ENCODE measurements at places on chromosomes 6 and 20. TPM values are rescaled to one million over a fixed set of nuclear protein-coding genes. Genes with fewer than 3 reads are reported as not detected.

AGER gene
- total RNA-seq: 1,264 TPM

GRCh38 chr6:36694616-36695015, 3.0 kb upstream of the RAB44 start:
- H3K36me3 ChIP-seq: no peaks in the 10 kb centered on the region
- H3K4me3 ChIP-seq: no peak overlapping the region
- peaks cover 12% of the 10 kb centered on the region for H3K4me1 ChIP-seq
- H3K27me3 ChIP-seq: no peaks in the 10 kb centered on the region
- no peak overlapping the region for H3K27ac ChIP-seq
- DNase-seq: no peak

DNA sequence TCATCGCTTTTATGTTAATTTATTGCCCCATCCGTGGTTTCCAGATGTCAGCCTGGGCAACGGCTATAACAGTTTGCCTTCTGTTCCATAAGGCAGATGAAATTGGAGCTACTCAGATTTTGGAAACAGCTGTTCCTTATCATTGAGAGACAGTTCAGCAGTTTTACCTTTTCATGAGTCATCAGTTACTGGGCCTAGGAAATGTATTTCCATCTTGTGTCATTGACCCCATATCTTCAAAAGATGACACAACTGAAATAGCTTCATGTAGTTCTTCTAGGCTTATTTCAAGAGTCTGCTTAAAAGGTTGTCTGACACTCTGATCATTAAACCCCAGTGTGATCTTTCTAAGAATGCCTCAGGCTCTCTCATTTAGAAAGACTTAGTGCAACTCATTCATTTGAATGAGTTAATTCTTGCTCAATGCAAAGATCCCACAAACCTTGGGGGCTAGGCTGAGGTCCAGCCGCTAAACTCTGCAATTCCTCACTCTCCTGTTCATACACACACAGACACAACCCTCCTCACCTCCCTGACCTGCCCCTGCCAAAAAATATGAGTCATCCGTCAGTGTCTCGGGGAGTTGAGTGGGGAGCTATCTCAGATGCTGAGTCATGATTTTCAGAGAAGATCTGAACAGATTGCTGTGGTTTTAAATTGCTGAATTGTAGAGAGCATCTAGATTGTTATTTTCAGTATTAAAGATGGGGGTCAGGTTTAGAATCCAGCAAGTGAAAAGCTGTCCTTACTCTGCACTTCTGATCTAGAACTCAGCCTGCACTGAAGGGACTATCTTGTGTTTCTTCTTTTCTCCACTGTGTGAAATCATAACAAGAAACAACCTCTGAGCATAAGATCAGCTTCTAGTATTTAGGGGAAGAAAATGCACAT, 61.8 kb downstream of the RPP40 start:
- H3K4me3 ChIP-seq: no peak overlapping the region
- H3K4me1 ChIP-seq: peaks cover 14% of the 10 kb centered on the region
- no peaks in the 10 kb centered on the region for H3K27me3 ChIP-seq
- peaks cover 21% of the 10 kb centered on the region for H3K36me3 ChIP-seq
- peak; percentile 45 for DNase-seq

GRCh38 chr20:43188234-43188653, 1.5 kb downstream of the PTPRT start:
- H3K27ac ChIP-seq: no peak overlapping the region
- no peak for DNase-seq
- H3K4me3 ChIP-seq: no peak overlapping the region
- H3K27me3 ChIP-seq: no peaks in the 10 kb centered on the region

DNA sequence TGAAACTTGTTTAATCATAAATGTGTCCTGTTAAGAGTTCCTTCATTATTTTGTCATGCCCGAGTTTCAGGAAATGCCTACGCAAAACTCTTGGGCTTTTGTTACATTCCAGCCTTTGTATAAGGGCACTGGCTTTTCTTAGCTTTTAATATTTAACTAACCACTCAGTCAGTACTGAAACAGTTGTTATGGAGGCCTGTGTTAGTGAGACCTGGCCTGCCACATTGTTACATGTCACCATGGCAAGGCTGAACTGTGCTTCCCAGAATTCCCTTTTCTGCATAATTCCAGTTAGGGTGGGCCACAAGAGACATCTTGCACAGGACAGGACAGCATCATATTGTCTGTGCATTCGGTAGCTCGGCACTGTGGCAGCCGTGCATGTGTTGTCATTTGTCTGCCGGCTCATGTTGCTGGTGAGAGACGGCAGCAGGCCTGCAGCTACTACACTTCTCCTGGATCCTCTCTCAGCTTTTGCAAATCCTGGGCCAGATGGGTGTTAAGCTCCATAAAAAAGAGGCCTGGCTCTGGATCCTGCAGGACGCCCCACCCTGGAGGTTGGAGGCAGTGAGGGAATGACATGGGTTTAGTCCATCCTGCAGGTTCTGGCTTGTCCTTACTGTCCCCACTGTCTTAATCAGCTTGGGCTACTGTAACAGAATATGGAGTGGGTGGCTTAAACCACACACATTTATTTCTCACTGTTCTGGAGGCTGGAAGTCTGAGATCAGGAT, 128.8 kb upstream of the DTNBP1 start:
- H3K36me3 ChIP-seq: no peaks in the 10 kb centered on the region
- peak; percentile 31 for DNase-seq
- H3K4me3 ChIP-seq: no peak overlapping the region
- H3K4me1 ChIP-seq: peaks cover 4% of the 10 kb centered on the region

FOXS1 gene
- 0.91 TPM for total RNA-seq

PDYN gene
- not detected for total RNA-seq

- H3K4me1 ChIP-seq: no peaks in the 10 kb centered on the region
- no peaks in the 10 kb centered on the region for H3K36me3 ChIP-seq
- no peak overlapping the region for H3K4me3 ChIP-seq
- no peaks in the 10 kb centered on the region for H3K27me3 ChIP-seq
- H3K27ac ChIP-seq: no peak overlapping the region
Measured at GRCh38 chr6:48069280-48069679, 41.7 kb downstream of the PTCHD4 start.

SMIM26 gene
- total RNA-seq: 14.7 TPM

DNA sequence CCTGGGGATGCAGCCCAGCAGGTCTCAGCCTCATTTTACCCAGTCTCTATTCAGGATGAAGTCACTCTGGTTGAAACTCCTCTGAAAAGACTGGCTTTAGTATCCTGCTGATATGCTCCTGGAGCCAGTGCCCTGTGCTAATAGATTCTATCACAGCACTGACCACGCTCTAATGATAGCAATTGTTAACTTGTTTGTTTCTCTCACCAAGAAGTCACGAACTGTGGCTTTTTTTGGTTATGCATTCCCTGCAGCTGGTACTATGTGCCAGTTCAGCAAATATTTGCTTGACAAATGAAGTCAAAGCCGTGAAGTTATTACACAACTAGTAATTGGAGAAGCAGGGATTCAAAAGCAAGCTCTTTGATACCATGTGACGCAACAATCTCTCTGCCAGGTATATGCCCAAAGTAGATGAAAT, 754.6 kb downstream of the KIF16B start:
- H3K27ac ChIP-seq: no peak overlapping the region
- no peak overlapping the region for H3K4me3 ChIP-seq
- H3K36me3 ChIP-seq: no peaks in the 10 kb centered on the region
- DNase-seq: no peak
- H3K27me3 ChIP-seq: no peaks in the 10 kb centered on the region

SGK2 gene
- total RNA-seq: 1.2 TPM

SYS1 gene
- 31.0 TPM for total RNA-seq

- H3K4me1 ChIP-seq: peaks cover 3% of the 10 kb centered on the region
- no peak overlapping the region for H3K4me3 ChIP-seq
- H3K27ac ChIP-seq: no peak overlapping the region
- no peak for DNase-seq
Measured at GRCh38 chr20:18004384-18005031, 35.7 kb downstream of the MGME1 start.

DNA sequence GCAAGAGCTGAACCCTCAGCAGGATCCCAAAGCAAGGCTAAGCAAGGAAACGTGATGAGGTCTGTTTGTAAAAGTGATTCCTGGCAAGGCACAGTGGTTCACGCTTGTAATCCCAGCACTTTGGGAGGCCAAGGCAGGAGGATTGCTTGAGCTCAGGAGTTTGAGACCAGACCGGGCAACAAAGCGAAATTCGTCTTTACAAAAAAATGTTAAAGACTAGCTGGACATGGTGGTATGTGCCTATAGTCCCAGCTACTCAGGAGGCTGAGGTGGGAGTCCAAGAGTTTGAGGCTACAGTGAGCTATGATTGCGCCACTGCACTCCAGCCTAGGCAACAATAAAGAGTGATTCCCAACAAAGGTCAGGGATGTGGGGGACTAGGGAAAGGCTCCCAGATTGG, 4.1 kb upstream of the XKR7 start:
- no peak overlapping the region for H3K4me3 ChIP-seq
- no peak for DNase-seq
- H3K27me3 ChIP-seq: no peaks in the 10 kb centered on the region
- H3K36me3 ChIP-seq: no peaks in the 10 kb centered on the region
- H3K27ac ChIP-seq: no peak overlapping the region

TEAD3 gene
- 28.2 TPM for total RNA-seq

DNA sequence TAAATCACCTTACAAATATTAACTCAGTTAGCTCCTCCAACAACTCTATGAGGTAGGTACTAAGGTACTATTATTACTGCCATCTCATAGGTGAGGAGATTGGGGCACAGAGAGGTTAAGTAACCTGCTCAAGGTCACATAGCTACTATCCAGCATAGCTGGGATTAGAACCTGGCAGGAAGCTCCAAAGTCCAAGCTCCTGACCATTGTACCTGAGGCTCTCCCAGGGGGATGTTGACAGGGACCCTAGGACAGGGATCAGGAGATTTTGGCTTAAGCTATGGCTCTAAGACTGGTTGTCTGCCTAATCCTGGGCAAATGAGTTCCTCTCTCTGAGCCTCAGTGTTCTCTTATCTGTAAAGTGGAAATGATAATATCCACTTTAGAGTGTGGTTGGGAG, 59.3 kb downstream of the HNF4A start:
- no peak for DNase-seq
- no peaks in the 10 kb centered on the region for H3K27me3 ChIP-seq
- no peak overlapping the region for H3K27ac ChIP-seq
- no peak overlapping the region for H3K4me3 ChIP-seq

- peaks cover 3% of the 10 kb centered on the region for H3K4me1 ChIP-seq
- peak overlapping the region; percentile 48 for H3K27ac ChIP-seq
- no peaks in the 10 kb centered on the region for H3K36me3 ChIP-seq
- no peaks in the 10 kb centered on the region for H3K27me3 ChIP-seq
- DNase-seq: no peak
Measured at GRCh38 chr6:149271348-149272340, 45.9 kb upstream of the TAB2 start.

ERVFRD-1 gene
- total RNA-seq: 1.3 TPM

MYLK2 gene
- not detected for total RNA-seq

GRCh38 chr6:42502127-42502526, 50.4 kb upstream of the TRERF1 start:
- H3K36me3 ChIP-seq: no peaks in the 10 kb centered on the region
- H3K4me1 ChIP-seq: no peaks in the 10 kb centered on the region
- DNase-seq: no peak
- H3K27me3 ChIP-seq: no peaks in the 10 kb centered on the region

ACSS1 gene
- 42.6 TPM for total RNA-seq

GRCh38 chr20:11229772-11230171, 556.0 kb upstream of the JAG1 start:
- H3K36me3 ChIP-seq: no peaks in the 10 kb centered on the region
- no peak overlapping the region for H3K4me3 ChIP-seq
- DNase-seq: peak; percentile 42
- H3K4me1 ChIP-seq: peaks cover 3% of the 10 kb centered on the region
- no peaks in the 10 kb centered on the region for H3K27me3 ChIP-seq

DNA sequence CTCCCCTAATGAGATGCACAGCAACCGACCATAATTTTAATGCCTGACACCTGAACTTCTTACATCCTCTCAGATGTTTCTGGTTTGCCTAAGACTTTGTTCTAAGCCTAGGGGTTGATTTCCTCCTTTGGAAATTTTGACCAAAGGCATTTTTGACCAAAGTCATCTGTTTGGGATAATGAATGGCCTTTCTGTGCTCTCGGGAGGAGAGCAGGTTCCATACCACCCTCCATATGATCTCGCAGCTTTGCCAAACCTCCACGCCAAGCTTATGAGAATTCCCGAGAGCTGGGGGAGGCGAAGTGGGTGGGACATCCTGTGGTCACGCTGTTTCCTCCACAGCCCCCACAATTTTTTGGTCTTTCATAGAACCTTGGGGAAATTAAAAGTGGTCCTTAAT, 91.7 kb downstream of the SCML4 start:
- H3K27me3 ChIP-seq: no peaks in the 10 kb centered on the region
- H3K4me3 ChIP-seq: no peak overlapping the region
- no peak overlapping the region for H3K27ac ChIP-seq

DNA sequence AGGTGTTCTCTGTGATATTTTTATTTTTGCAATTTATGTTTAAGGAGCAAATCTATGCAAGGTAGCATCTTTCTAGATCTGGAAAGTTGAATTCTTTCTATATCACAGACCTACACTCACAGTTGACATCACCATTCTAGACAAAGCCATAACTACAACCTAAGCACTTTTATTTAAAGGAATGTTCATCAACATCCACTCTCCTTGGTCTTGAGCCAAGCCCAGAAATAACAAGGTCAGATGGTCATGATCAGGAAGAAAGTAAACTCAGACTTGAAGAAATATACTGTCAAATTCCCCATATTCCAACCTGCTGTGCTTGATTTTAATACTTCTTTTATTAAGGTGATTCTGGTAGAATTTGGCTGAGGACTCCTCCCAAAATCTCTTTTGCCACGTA, 32.2 kb downstream of the MMUT start:
- H3K27ac ChIP-seq: no peak overlapping the region
- no peak overlapping the region for H3K4me3 ChIP-seq
- H3K27me3 ChIP-seq: no peaks in the 10 kb centered on the region
- no peaks in the 10 kb centered on the region for H3K4me1 ChIP-seq

GPX5 gene
- not detected for total RNA-seq

- no peaks in the 10 kb centered on the region for H3K27me3 ChIP-seq
- no peak for DNase-seq
- no peaks in the 10 kb centered on the region for H3K4me1 ChIP-seq
- no peaks in the 10 kb centered on the region for H3K36me3 ChIP-seq
- H3K27ac ChIP-seq: no peak overlapping the region
Measured at GRCh38 chr6:83051377-83052172, 14.1 kb downstream of the UBE3D start.

DNA sequence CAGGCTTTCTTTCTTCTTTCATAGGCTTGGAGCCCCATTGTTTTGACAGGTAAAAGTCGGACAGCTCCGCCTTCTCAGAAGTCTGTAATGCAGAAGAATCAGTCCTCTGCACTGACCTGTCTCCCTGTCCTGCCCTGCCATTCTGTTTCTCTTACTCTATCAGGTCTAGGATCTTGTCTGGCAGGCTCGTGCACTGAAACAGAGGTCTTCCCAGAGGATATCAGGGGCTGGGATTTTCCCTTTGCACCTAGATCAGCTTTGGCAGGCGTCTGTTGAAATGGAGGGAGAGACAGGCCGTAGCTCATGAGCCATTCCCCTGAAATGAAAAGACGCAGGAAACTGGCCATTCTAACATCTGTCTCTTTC, 25.0 kb downstream of the KIF3B start:
- H3K27ac ChIP-seq: no peak overlapping the region
- DNase-seq: no peak
- H3K27me3 ChIP-seq: no peaks in the 10 kb centered on the region
- no peaks in the 10 kb centered on the region for H3K36me3 ChIP-seq
- no peak overlapping the region for H3K4me3 ChIP-seq

BCKDHB gene
- 13.4 TPM for total RNA-seq

MGME1 gene
- total RNA-seq: 11.3 TPM

GRCh38 chr6:71886184-71887005, at the start of gene RIMS1:
TSS of gene RIMS1 (plus strand) at chr6:71886550. CDS start at chr6:71887024, 474 bp downstream.
- H3K4me3 ChIP-seq: peak within 1 kb of the TSS; percentile 35
- H3K4me1 ChIP-seq: no peaks in the 10 kb centered on the region
- H3K36me3 ChIP-seq: no peaks in the 10 kb centered on the region
- peak; percentile 84 for DNase-seq
- no peak within 1 kb of the TSS for H3K27ac ChIP-seq
- H3K27me3 ChIP-seq: no peaks in the 10 kb centered on the region
